ENCODE measurements at places on chromosomes 11 and 22.

GRCh38 chr11:57647960-57648800 is 1.5 kb downstream of the YPEL4 start:
- no peak for DNase-seq

- DNase-seq: no peak
Observed at GRCh38 chr11:130609121-130610035, 160.9 kb downstream of the ADAMTS15 start.

DNA sequence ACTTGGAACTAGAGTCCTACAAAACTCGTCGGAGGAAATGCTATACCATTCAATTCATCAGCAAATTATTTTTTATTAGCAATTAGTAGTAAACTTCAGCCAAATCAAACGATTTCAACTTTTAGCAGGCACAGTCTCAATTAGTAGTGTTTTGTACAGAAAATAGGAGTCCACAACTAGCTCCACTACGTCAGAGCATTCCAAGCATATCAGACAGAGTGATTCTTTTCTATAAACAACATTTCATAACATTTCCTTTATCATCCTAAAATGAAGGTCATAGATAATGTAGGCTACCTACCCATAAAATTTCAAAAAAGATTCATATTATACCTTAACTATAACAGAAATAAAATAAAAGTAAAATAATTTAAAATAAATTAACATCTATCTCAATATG is 169.9 kb downstream of the KIF18A start:
- DNase-seq: no peak

- DNase-seq: no peak
Observed at GRCh38 chr11:41921746-41922390, 462.4 kb upstream of the LRRC4C start.

GRCh38 chr11:44971185-44971584 is 20.5 kb upstream of the TP53I11 start:
- DNase-seq: no peak

- DNase-seq: no peak
Observed at GRCh38 chr11:70322666-70323065, 52.2 kb downstream of the PPFIA1 start.

GRCh38 chr22:50004918-50005317 is 7.6 kb downstream of the IL17REL start:
- DNase-seq: no peak

GRCh38 chr11:70326365-70326811 is 55.9 kb downstream of the PPFIA1 start:
- DNase-seq: no peak
